ENCODE measurements at places on chromosomes 4 and X.

DNA sequence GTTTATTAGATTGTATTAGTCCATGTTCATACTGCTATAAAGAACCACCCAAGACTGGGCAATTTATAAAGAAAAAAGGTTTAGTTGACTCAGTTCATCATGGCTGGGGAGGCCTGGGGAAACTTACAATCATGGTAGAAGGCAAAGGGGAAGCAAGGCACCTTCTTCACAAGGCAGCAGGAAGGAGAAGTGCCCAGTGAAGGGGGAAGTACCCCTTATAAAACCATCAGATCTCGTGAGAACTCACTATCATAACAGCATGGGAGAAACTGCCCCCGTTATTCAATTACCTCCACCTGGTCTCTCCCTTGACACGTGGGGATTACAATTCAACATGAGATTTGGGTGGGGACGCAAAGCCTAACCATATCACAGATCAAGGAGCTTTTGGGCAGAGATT lies 8.1 kb upstream of the HSD17B13 start:
- DNase-seq = no peak

DNA sequence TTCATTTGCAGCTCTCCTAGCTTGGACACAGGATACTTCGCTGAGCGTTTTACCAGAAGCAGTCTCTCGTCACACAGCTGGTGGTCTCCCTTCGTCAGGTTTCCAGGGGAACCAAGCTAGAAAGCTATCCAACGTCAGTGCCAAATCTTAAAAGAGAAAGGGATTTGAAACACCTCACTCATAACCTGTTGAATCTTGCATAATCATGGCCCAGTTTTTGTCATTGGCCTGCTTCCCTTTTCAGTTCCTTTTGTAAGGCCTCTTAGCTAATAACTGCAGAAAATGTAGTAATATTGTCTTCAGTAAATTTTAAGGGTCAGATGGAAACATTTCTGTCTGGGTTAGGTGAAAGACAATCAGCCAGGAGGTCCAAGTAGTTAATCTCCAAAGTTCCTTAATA lies 22.0 kb downstream of the RAB39B start:
- peak; percentile 17 for DNase-seq

- DNase-seq = no peak
These were observed 61.8 kb downstream of the C4orf50 start for GRCh38 chr4:5956285-5957021.

- peak; percentile 28 for DNase-seq
These were observed 19.3 kb upstream of the SLC9A7 start for GRCh38 chrX:46777971-46778810.

- DNase-seq = no peak
These were observed 95.4 kb downstream of the NKX6-1 start for GRCh38 chr4:84403656-84404055.

- no peak for DNase-seq
These were observed 69.3 kb downstream of the SNX25 start for GRCh38 chr4:185278716-185279115.

DNA sequence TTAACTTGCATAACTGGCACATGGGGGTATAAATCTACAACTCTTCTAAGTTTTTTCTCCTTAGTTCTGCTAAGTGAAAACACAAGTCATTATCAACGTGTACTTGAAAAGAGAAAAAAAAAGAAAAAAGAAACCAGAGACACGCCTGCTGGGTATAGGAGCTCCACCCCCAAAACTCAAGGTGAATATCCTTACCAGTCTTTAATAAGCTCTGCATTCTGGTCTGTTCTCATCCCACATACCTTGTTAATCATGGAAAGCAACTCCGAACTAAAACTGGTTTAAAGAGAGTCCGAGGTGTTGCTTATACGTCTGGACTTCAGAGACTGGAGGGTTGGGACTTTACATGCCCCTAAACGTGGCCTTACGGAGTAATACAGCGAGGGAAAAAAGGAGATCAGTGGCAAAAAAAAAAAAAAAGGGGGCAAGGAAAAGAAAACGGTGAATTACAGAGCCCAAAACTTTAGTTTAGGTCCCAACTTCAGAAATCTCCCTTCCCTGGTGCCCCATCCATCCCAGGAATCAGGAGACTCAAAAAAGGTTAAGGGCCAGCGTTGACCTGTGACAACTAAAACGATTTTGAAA lies 1.0 kb downstream of the PGRMC2 start:
- peak; percentile 66 for DNase-seq

DNA sequence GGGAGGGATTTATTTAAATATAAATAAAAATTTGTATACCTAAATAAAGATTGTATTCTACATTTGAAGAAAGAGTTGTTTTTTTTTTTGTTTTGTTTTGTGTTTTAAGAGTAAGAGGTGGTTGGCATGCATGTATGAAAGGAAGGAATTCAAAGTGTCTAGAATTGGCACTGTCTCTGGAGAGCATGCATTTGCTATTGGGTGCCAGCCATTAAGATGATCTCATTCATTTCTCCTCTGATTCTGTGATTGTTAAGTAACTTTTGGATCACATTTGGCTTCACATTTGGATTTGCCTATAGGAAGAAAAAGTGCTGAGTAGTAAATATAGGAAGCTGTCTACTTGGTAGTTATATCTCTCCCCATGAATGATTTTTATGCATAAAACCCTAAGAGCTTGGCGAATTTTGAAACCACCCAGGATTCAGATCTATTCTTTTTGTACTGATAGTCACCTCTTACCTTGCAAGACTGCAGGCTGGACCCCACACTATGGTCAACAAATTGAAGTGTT lies 7.8 kb upstream of the BOD1L1 start:
- no peak for DNase-seq

DNA sequence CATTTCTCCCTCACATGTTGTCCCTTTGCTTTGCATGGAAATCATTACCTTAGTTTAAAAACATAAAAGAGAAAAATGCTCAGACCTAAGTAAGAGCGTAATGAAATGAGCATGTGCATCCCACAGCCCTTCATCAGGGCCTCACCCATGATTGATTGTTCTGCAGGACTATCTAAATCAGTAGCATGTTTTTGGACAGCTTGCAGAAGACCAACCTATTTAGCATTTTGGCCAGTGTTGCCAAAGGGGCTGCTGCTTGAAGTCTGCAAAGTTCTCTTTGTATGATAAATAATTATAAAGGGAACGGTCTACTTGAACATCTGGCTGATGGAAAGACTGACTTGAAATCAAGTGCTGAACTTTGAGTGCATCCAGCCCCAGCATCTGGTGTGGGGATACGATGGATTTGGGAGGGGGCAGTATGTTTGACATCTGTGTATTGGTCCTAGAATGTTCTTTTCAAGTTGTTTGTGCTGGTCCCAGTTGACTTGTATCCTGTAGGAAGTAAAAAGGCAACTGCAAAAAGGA lies 76.1 kb upstream of the LIMCH1 start:
- DNase-seq = no peak

DNA sequence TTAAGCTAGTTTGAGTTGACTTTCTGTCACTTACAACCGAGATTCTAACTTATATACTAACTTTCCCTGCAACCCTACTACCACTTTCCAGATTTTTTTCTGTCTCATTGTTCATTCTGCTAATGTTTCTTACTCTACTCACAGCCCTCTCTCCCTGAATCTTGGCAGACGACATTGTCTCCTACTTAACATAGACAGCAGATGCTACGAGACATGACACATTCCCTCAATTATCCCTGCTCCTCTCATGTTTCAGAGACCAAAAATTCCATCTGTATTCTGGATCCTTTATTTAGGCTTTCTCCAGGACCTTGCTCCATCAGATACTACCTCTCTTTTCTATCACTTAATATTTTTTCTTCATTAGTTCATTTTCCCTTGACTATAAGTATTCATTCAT lies 379.1 kb upstream of the TEX13C start:
- DNase-seq = no peak

DNA sequence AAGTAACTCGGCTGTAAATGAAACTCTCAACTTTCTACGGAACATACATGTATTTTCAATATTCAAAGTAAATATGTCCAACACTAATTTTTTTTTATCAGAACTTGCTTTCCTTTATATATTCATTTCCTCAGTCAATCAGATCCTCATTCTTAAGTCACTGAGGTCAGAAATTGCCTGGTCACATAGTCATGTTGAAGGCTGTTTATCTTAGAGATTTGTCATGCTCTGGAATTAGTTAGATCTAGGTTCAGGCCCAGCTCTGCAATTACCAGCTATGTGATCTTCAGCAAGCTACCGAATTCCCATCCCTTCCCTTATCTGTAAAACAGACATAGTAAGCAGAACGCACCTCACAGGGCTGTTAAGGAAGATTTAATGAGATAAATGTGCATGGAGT lies 228.8 kb downstream of the SPCS3 start:
- no peak for DNase-seq

DNA sequence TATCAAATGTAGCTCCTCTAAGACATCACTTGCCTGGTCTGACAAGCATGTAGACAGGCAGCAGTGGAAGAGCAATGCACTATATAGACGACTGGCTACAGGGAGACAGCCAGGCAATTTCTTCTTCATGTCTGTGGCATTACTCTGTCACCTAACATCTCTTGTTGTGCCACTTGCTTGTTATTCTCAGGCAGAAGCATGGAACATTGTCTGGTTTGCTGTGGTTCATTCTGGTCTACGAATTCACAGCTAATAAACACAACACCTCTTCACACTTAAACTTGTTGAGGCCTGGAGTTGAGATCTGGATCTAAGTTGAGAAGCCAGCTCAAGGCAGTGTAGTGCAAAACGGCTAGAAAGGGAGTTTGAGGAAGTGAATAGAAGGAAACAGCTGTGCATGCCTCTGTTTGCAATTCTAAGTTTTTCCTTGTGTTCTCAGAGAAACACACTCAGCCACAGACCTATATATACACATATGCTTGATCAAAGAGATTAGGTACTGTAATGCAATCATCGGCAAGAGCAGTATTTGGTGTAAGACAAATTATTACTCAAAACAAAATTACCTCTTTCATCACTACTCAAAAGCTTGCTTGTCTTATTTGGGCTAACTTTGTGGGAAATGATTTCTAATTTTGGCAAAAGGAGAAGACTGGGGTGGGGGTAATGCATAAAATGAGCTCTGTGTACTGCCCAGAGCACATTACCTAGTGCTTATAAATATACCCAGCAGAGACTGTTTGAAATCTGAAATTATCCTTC lies 243.8 kb downstream of the PPP3CA start:
- peak; percentile 91 for DNase-seq

- DNase-seq = no peak
These were observed 12.5 kb upstream of the MAB21L2 start for GRCh38 chr4:150569384-150569987.

DNA sequence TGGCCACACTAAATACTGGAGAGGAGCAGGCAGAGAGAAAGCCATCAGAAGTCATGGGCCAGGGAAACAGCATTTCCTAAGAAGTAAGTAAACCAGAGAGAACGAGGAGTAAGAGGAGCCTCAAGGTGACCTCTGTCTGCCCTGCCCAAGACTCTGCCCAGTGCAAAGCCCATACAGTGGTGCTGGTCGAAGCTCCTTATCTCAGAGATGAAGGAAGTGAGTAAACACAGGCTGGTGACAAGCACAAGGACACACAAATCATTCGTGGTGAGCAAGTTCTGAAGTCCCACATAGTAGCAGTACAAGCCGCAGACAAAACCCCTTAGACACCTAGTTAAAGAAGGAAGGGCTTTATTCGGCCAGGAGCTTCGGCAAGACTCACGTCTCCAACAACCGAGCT lies 62.7 kb downstream of the DCTD start:
- DNase-seq = no peak
